KG1 (cell line): ENCODE measurements at places on chromosomes 16 and 17.

GRCh38 chr17:44183024-44183423 is 3.7 kb upstream of the TMUB2 start:
- no peak for DNase-seq

GRCh38 chr17:74566132-74566753 is 1.1 kb downstream of the CD300H start:
- DNase-seq: no peak

GRCh38 chr16:24645739-24646645 is 83.5 kb upstream of the TNRC6A start:
- no peak for DNase-seq

GRCh38 chr17:68519911-68520310 is 7.7 kb downstream of the PRKAR1A start:
- no peak for DNase-seq

DNA sequence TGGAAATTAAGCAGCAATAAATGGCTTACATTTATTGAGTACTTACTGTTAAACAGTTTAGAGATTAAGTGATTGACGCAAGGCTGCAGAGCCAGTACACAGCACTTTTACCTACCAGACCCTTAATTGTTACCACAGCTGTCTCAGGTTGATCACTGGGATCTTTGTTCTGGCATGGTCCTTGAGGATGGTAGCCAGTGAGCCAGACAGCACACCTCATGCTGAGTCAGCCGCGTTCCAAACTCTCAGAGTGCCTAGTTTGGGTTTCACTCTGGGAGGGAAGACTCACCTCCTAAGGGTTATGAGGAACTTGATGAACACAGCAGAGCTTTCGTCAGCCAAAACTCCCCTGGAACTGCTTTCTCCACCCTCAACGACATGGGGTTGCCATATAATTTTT is 20.4 kb downstream of the CDH3 start:
- no peak for DNase-seq

- DNase-seq: no peak
These were observed 26.8 kb upstream of the DLX3 start for GRCh38 chr17:50021681-50022370.

GRCh38 chr17:46026166-46027047 is 27.4 kb downstream of the STH start:
- no peak for DNase-seq

- no peak for DNase-seq
These were observed 6.4 kb upstream of the DCAF7 start for GRCh38 chr17:63543822-63544420.

DNA sequence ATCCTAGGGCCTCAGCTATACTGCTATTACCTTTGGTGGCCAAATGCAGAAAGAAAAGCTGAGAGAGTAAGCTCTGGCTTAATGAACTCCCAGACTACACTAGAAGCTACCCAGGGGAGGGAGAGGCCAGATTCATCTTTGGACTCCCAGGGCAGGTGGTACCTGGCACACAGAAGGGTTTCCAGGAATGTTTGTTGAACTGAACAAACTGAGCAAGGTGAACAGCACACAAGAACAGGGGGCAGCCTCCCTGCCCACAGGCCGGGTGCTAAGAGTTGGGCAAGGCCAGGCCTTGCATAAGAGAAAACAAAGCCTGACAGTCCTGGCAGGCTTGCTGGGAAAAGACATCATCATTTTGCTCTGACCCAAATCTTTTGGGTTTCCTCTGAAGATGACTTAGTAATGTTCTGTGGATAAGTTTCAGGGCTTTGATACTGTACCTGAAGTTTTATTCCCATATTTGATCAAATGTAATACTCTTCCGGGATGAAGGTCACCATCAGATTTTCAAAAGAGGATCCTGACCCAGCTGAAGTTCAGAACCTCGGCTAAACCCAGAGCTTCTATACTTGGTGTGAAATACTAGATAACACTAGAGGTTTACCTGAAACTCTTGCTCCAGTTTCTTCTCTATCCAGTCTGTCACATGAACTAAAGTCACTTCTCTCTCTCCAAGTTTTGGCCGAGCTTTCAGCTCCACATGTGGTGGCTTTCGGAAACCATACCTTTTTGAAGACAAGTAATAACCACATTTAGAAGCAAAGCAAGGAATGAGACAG is 20.5 kb upstream of the ERN1 start:
- DNase-seq: no peak
